Activated CD4-positive, alpha-beta T cell treated with anti-CD3 and anti-CD28 coated beads, Interleukin-2, Interleukin-4, amounts not matched to agents 100 ng/mL and 50 ng/mL, durations not matched to agents 16 hours and 8 hours (primary cell): ENCODE measurements at places on chromosomes 7 and 10.

- DNase-seq = no peak
Measured at GRCh38 chr7:151914051-151914450, 37.1 kb upstream of the PRKAG2 start.

DNA sequence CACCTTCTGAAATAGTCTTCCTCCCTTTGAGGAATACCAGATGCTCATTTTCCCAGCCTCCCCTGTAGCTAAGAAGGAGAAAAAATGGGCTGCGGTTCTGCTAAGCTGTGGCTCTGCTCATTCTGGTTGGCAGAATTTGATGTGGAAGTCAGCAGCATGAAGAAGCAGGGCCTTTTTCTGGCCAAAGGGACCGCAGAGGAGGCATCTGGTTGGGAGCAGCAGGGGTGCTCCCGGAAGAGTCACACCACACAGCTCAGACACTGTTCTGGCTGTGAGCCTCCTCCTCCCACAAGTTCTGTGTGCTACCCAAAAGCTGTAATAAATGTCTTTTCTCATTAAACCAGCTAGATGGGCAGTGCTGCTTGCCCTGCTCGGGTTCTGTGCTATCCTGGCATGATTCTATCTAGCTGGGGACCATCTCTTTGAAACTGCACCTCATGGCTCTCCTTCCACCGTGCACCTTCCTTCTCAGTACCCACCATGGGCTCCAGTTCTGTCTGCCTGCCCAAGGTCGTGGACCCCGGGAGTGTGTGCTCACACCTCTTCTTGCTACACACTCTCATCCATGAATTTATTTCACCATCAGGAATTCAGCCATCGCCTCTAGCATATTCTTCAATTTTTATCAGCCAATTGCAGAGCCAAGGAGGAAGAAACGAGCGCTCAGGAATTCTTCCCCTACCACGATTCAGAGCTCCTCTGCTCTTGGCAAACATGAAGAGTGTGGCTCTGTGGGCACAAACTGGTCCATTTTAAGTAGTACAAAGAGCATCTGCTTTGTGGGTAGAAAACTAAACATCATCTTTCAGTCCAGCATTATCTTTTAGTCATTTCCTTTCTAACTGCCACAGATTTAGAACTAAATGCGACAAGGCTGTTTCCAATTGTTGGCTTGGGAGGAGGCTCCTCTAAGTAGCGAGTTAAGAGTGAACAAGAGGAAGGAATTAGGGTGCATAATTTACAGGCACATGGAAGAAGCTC lies 76.9 kb downstream of the FAM171A1 start:
- no peak for DNase-seq

DNA sequence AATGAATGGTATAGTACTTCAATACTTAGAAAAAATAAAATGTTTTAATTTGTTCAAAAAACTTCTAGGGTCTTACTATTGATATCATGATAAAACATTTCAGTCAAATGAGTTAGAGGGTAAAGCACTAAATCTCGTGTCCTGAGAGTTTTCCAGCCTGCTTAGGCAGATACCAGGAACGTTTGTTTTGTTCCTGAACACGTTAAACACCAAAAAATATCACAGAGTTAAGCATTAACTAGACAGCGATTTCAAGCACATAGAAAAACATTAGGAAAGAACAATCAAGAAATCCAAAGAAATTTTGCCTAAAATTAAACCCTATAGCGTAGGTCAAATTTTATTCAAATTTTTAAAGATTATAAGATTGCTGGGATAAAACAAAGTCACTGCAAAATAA lies 204.6 kb upstream of the AGR3 start:
- DNase-seq = no peak

- DNase-seq = no peak
Measured at GRCh38 chr10:76244061-76244686, 812.8 kb downstream of the LRMDA start.

DNA sequence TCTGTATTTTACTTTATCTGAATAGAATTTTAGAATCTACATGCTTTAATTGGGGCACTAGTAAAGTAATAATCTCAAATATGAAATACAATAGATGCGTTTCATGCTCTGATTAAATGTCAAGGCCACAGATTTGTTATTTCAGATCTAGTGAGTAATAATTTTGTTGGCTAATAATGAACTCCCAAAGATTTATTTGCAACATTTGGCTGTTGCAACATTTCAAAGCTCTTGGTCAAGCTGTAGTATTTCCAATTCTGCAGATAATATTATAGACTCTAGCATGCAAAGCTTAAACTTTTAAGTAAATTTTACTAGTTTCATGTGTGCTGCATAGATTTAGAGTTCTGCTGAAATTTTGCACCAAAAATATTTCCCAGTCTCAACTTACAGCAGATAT lies 16.7 kb downstream of the LRRN3 start:
- no peak for DNase-seq

DNA sequence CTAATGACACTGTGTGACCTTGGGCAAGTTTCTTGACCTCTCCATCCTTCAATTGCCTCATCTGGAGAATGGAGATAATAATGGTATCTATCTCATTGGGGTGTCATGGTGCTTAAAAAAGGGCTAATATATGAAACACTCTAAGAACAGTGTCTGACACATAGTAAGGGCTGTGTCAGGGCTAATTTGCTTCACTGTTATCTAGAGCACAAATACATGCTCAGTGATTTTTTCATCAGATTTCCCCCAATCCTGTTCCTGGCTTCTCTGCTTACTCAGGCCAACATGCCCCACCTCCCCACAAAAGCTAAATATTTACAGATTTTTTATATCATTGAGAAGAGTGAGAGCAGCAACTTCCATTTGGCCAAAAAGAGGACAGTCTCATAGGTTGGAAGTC lies 20.6 kb downstream of the WIPF3 start:
- DNase-seq = no peak

DNA sequence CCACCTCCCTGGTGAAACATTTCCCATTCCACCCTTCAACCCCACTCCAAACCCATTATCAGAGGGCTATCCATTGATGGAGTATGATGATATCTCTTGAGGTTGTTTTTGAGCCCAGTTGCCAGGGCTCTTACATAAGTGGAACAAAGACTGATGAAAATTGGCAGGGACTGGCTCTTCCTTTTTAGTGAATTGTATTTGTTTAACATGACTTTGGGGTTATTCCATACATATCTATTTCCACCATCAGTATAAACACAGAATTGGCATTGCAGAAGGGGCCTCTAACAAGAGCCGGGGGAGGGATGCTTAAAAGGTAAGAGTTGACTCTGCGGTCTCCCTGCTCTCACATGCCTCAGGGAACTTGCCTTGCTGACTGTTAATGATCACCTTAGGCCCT lies 28.9 kb downstream of the FZD1 start:
- DNase-seq = no peak

DNA sequence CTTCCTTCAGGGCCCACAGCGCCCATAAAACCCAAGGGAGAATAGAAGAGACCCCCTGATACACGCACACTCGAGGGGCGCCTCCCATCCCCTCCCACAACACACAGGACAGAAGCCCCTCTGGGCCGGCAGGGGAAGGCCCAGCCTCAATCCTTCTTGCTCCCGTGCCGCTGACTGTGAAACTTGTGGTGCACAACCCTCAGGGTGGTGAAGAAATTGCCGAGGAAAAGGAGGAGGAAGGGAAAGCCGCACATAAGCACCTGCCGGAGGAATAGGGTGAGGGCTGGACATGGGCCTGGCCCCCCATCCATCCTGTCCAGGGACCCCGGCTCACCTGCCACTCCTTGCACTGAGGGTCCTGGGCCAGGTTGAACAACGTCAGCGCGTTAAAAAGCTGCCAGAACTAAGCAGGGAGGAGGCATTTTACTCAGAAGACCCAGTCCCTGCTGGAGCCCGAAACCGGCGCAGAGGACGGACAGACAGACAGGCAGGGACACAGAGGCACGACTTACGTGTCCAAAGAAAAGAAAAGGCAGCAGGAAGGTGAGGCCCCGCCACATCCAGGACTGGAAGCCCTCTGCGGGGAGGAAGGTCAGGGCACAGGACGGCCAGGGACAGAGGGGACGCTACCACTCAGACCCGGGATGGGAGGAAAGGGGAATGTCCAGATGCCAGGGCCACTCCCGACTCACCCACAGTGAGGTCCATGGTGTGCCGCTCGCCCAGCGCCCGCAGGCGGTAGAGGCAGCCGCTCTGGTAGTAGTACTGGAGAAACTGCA lies 7.2 kb downstream of the TMEM120A start:
- DNase-seq = no peak

DNA sequence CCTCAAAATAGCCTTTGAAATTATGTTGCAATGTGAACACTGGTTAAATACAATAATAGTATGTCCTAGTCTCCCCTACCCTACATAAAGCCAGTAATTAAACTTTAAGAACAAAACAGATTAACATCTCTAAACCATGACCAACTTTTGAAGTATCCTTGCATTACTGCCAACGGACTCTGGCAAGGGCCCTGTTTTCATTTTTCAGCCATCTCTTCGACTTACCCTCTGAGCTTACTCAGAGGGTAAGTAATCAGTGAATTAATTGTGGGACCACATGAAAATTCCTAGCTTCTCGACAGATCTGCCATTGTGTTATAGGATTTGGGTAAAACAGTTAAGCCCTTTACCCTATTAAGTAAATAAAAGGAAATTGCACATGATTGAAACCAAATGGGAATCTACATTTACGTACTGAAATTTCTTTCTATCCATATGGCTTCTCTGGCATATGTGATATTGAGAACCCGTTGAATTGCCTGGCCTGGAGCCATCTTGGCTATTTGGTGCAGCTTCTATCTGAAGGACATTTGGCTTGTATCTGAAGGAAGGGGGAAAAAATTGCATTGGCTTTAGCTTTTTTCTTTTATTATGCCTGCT lies 39.6 kb downstream of the DYNC1I1 start:
- no peak for DNase-seq

GRCh38 chr7:6172224-6172909 lies 100.1 kb downstream of the CYTH3 start:
- no peak for DNase-seq

DNA sequence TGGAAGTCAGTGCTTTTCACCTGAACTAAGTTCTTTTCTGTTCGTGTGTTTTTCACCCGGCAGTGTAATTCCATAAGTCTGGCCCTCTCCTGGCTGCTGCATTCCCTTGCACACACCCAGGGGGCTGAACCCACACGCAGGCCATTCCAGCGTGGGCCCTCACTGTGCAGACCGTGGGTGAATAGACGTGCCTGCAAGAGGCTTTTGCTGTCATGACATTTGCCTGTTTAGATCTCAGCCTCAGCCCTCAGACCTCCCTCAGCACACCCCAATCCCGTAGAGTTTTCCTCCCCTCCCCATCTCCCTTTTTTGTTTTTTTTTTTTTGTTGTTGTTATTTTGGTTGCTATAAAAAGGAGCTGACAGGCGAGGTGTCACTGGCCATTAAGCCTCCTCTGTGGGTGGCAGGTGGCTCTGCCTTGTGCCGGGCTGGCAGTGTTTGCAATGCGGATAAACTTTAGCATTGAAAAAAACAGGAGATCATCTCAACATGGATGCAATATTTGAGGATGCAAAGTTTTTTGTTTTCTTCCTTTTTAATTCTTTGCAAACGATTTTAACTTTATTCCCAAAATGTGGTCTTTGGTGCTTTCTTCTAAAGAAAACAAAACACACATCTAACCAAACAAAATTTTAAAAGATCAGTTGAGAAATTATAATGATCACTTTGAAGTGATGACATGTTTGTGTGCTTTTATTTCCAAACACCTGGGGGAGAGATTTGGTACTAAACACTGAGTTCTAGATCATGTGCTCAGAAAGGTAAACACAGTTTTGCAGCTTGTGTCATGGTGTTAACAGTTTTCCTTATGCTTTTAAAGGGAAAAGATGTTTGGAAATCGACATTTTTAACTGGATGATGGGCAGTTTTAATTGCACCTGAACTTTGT lies 58.8 kb downstream of the WDR37 start:
- no peak for DNase-seq

- no peak for DNase-seq
Measured at GRCh38 chr10:68010426-68010940, 64.6 kb downstream of the HERC4 start.
